ENCODE measurements at places on chromosomes 5 and 9.

GRCh38 chr9:127765418-127765817 lies 13.0 kb downstream of the SH2D3C start:
- no peak for DNase-seq

- no peak for DNase-seq
These were observed 132.4 kb downstream of the ADAMTS2 start for GRCh38 chr5:179212870-179213269.

DNA sequence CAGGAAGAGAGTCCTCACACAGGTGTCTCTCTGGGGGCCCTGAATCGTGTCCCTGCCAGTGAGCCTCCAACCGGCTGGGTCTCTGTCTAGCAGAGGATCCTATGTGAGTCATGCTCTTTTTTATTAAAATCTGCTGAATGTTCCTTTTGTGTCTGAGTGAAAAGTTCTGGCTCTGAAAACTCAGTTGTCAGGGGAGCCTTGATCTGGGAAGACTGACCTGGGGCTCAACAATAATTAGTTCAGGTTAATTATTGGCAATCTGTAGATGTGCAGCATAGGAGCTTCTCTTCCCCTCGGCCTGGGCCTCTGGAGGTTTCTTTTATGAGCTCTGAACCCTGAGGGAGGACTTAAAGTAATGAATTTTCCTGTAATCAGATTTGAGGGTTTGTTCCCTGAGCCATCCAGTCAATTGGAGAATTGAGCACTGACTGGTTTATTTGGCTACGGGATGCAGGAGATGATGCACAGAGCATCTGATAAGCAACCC lies 45.2 kb downstream of the ALG2 start:
- no peak for DNase-seq

DNA sequence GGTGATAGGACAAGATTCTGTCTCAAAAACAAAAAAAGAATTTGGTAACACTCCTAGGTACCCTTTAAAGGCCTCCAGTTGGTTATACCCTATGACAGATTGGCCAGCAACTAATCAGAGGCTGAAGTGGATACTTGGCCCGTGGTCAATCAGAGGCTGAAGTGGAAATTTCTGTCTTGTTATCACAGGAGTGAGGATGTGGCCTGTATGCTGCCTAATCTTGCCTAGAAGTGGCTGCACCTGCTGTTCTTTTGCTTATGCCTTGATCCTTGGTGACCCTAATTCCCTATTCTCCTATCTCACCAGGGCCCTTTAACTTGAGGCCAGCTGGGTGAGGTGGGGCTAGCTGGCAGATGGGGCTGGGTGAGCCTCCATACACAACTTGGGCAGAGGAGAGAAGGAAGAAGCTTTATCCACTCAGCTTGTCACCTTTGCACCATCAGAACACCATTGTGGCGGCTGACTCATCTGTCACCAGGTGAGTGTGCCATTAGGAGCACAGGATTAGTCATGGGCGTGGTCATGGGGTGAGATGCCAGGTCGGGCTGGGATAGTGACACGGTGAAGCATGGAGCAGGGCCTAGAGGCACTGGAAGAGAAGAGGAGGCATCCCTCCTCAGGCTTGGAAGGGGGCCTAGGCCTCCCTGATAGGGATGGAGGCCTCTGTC lies 41.5 kb downstream of the SAR1B start:
- DNase-seq, result no peak

- no peak for DNase-seq
These were observed 17.4 kb downstream of the MAML1 start for GRCh38 chr5:179749857-179750508.

DNA sequence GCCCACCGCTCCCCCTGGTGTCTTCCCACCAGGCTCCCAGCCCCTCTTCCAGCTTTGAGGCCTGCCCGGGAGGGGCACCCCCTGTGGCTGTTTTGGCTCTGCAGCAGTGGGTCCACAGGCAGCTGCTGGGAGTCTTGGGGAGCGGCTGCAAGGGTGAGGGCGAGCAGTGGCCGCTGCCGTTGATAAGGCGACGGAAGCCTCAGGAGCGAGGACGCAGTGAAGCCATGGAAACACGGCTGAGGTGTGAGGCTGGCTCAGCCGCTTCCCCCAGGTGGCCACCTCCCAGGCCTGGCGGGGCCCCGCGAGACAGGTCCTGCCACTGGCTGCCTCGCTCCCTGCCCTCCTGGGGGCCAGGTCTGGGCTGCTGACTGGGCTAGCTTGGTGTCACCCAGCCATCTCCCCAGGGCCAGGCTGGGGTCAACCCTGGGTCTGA lies 41.5 kb downstream of the CXXC5 start:
- DNase-seq, result no peak

DNA sequence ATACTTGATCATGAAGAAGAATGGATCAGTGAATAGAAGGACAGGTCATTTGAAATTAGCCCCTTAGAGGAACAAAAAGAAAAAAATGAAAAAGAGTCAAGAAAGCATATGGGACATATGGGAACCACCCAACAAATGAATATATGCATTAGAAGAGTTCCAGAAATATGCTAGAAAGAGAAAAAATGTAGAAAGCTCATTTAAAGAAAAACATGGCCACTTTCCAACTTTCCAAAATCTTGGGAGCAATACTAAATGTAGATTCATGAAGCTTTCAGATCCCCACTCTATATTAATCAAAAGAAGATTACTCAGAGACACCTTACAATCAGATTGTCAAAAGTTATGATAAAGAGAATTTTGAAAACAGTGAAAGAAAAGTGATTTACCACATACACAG lies 334.8 kb upstream of the NMUR2 start:
- DNase-seq, result no peak

DNA sequence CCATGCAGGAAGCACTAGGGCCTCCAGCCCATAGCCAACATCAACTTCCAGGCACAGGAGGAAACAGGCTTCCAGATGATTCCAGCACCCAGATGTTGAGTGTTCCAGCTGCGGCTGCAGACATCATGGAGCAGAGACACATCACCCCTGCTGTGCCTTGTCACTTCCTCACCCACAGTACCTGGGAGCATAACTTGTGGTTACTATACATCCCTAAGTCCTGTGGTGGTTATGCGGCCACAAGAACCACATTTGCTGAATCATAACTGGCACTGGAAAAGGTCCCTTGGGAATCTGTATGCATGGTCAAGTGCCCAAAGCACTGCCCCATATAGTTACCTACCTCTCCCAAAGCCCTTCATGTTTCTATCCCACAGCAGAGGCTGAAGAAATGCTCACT lies 56.6 kb downstream of the WHRN start:
- no peak for DNase-seq

- no peak for DNase-seq
These were observed 17.6 kb downstream of the TSPAN17 start for GRCh38 chr5:176664886-176665285.

GRCh38 chr5:1724822-1725602 lies 74.6 kb downstream of the MRPL36 start:
- DNase-seq, result no peak

DNA sequence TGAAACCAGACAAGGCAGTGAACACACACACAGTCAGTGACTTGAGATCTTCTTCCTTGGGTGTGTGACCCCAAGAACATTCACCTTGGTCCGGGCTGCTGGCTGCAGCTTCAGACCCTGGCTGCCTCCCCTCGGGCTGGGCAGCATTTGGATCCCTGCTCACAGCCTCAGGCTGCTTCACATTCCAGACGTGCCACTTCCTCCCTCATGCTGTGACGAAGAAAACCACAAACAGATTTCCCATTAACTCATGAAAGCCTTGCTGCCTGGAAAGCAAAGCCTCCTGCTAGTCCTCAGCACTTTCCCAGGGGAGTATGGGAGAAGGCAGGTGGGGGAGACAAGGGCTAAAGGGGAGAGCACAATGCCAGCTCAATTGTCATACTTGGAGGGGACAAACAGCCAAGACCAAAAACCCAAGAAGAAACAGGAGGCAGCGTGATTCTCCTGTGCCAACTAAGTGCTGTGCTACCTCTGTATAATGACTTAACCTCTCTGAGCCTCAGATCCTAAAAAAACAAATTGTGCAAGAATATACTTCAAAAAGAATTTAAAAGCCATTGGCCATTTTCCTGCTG lies 594.6 kb upstream of the BRINP1 start:
- DNase-seq, result peak; percentile 43

DNA sequence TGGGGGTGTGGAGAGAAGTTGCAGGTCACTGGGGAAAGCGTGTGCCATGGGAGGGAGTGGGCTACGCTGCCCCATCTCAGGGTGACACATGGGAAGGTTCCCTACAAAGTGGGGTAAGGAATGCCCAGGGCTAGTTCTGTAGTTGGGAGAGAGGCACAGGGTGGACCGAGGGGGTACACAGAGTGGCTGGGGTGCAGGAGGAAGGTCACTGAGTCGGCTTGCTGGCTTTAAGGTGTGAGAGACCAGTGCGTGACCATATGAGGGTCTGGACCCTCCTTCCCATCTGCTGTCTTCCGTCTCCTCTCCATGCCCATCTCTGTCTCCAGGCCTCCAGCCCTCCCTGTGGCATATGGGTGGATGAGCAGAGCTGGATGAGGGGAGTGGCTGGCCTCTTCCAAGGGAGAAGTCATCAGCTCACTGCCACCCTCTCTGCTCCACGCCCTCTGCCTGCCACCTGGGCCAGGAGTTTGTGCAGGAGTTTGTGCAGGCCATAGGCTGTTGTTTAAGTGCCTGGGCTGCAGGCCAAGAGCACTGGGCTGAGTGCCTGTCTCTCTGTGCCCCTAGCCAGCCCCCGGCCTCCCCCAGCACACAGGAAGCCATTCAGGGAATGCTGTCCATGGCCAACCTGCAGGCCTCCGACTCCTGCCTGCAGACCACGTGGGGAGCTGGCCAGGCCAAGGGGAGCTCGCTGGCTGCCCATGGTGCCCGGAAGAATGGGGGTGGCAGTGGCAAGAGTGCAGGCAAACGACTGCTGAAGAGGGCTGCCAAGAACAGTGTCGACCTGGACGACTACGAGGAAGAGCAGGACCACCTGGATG lies 96.8 kb downstream of the PHF2 start:
- DNase-seq, result no peak

DNA sequence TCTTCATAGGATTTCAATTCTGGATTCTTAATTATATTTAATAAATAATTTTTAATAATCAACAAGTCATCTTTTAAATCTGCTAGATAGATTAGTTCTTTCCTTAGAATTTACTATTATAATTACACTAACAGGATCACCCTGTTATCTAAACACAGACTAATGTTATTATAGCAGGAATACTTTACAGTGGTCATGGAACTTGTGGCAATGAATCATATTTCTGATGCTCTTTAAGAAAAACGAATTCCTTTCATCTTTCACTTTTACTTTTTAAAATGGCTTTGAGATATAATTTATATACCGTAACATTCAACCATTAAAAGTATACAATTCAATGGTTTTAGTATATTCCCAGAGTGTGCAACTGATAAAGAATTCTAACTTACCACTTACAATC lies 29.7 kb upstream of the CDK5RAP2 start:
- no peak for DNase-seq

- DNase-seq, result no peak
These were observed 36.1 kb upstream of the STARD4 start for GRCh38 chr5:111548348-111548950.

DNA sequence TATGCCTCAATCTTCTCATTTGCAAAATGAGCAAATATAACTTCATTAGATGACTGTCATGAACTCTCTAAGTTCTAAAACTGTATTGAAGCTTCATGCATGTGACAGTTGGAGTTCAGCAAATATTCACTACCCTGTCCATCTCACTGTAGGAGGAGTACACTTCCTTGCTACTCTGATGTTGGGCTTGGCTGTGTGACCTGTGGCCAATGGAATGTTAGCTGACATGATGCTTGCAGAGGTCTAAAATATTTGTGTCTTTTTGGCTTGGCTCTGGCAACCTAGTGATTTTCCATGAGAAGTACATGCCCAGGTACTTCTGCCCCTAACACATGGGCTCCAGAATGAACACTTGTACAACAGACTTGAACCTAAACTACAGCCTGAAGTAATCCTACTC lies 203.1 kb upstream of the ANKH start:
- no peak for DNase-seq

DNA sequence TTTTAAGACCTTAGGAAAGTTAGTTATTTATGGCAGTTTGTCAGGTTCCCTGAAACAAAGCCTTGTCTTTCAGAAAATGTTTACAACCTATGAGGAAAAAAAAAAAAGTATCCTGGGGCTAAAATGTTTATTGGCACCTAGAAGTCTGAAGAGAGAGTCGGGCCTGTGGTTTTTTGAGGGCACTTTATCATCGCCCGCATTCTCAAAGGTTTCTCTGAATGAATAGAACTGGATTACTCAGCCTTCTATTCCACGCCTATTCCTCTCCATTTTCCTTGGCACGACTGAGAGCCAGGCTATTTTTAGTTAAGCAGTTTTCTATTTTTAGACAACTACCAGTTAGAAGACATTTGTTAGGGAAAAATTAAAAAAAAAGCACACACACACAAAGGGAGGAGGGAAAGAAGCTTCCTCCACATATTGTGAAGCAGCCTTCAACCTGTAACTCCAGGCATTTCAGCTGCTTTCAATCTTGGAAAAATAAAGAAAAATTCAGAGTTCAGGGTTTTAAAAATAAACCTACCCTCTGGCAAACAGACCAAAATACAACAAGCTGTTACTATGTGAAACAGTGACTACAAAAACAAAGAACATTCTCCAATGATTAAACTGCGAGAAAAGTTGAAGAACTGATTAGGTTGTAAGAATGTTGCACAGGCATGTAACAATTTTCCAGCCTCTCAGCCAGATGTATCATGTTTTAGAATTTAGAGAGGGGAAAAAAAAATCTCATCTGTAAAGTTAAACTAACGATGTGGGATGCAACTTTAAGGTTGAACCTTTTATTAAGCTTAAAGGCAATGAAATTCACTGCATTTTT lies 97.0 kb downstream of the MEF2C start:
- DNase-seq, result peak; percentile 90

- DNase-seq, result no peak
These were observed 9.8 kb downstream of the LURAP1L start for GRCh38 chr9:12784461-12785259.

DNA sequence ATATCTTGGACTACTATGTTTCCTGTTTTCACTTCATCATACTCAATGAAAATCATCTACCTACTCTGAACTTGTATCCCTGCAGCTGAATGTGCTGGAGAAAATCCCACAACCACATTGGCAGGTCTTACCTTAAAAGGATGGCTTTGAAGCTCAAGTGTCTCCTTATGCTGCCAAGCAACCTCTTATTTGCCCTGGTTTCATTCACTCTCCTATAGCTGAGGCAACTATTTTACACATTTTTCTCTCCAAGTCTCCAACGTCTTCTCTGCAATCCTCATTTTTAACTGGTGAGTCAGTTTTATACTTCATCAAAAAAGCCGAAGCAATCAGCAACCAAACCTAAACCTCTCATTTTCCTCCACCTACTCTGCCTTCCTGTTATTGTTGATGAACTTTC lies 49.7 kb downstream of the POU4F3 start:
- no peak for DNase-seq

- DNase-seq, result no peak
These were observed 60.2 kb downstream of the CRB2 start for GRCh38 chr9:123416176-123416575.

DNA sequence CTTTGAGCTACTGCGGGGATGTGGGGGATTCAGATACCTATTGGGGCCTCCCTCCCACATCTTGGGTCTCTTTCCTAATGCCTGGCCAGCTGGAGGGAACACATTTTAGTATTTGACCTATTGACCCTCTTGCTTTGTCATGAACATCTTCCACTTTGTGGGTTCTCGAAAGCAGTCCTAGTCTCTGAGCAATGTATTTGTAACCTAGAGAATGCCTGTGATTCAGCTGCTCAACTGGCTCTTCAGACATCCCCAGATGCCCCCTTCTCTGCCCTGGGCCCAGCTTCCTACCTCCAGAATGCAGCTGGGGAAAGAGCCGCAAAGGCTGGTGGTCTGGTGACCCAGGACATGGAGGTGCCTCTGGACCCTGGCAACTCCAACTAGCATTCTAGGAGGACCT lies 32.2 kb downstream of the APTX start:
- no peak for DNase-seq

Data from skin of body (tissue), 3 donors.